ENCODE measurements at places on chromosomes 6 and 20.

DNA sequence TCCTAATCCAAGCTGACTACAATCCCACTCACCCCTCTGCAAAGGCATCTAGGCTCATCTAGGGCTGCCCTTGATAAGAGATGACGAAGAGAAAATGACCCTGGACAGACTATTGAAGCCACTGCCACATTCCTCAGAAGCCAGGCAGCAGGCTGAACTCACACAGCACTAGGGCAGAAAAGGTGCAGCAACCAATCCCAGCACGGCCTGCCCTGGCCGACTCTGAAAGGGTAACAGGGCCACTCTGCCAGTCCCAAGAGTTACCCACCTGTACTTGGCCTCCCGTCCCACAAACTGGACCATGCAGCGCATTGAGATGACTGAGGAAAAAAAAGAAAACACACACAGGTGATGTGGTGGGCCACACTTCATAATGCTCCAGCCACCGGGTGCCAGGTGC, 9.1 kb downstream of the MTCH1 start:
- DNase-seq = no peak

GRCh38 chr20:63641792-63642523, 11.3 kb downstream of the STMN3 start:
- peak; percentile 87 for DNase-seq

- no peak for DNase-seq
These were observed 3.5 kb downstream of the HLA-B start for GRCh38 chr6:31353384-31353945.

DNA sequence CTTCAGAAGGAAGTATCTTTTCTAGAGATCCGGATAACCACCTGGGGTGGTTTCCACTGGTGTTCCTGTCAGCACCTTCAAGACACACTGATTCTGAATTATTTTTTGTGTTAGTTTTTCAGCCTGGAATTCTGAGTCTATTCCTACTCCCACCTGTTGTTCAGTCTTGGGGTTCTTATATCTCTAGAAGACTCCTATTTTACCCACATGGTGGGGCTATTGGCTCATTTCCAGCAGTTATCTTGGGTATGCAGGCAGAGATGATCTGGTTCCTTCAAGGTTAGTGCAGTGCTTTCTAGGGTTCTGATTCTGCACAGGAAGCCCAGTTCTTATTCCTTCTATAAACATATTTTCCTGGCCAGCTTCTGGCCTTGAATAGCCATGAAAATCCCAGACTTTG, 175.6 kb upstream of the PDE7B start:
- peak; percentile 58 for DNase-seq

DNA sequence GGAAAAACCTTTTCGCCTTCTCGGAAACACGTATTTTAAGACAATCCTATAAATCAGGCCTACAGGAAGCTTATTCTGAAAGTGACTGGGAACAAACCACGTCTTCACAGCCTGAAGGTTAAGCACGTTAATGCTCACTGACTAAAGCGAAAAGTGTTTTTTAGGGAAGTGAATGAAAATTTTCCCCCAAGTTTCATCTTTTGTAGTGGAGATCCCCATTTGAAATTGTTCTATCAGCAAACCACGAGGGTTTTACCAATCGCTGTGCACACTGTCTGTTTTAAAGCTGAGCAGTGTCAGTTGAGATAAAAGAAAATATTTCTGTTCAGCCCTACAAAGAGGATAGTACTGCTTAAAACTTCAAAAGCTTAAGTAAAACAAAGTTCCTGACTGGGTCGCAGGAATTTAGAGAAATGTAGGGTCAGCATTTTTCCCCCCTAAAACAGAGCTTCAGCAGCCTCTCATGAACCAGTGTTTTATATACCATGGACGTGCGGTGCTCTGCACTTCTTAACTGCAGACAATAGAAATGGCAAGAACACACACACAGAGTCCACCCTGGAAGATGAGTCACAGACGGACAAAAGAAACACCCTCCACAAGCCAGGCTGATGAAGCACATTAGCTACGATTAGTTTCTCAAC, 34.9 kb downstream of the SLC22A23 start:
- DNase-seq = no peak
